ENCODE measurements at places on chromosomes 7 and 10.

- no peak for DNase-seq
Observed at GRCh38 chr7:56079450-56080185, 13.1 kb downstream of the PHKG1 start.

DNA sequence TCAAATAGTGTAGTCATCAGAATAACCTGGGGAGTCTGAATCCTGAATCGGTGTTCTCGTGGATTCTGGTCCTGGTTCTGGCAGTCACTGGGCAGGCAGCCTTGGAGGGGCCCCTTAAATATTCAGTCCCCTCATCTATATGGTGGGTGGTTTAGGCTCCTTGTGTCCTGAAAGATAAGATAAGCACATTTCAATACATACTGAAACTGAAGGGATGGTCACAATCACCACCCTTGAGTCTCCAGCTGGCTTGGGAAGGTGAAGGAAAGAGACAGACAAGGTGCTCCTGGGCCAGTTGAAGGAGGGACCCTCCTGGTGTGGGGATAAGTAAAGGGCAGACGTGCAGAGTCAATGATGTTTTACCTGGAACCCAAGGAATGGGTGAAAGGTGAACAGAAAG, 146.7 kb downstream of the CXCL12 start:
- DNase-seq: no peak

DNA sequence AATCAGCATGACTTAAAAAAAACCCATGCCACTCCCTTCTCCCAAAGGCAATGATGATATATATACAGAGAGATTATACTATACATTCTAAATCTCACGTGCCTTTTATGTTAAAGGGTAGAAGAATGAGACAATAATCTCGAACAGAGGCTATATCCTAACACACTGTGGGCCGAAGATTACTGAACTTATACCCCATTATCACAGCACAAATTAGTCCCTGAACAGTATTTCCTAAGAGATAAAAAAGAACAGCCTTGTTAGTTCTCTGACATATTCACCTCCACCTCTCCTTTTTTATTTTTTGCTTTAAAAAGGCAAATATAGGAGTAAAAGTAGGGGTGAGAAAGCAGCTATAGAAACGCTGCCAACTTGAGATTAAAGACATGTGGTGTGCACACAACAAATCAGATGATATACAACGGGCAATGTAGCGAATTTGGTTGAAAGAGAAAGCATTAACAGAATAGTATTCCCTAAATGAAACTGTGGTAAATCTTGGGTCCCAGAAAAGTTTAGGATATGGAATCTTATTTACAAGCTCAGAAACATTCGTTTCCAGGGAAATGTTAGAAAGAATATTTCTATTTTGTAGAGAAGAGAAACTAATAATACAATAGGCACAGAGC, 69.5 kb downstream of the JMJD1C start:
- no peak for DNase-seq

GRCh38 chr10:1548146-1548545, 189.2 kb downstream of the ADARB2 start:
- DNase-seq: no peak

DNA sequence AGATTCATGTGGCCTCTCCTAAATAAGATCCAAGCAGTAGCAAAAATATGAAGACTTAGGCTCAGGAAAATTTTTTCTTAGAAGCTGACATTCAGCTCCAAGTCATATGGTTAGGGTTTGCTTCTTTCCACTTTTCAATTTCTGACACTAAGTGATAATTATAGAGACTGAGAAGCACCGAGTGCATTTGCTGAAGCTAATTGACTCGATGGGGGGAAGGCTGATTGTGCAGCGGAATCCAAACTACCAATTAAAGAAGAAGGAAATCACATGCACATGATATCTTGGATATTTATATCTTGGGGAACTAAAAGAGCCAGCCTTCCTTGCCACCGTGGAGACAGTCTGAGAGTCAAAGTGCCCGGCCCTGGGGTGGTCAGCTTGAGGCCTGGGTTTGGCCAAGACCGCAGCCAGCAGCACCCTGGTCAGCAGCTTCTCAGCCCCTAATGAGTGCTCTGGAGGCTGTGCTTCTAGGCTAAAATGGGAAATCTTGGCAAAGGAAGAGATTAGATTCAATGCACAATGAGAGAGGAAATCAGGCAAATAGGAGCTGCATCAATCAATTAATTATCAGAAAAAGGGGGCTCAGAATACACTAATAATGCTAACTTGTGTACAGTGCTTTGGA, 589.3 kb downstream of the NRG3 start:
- no peak for DNase-seq

GRCh38 chr10:121159670-121160069, 308.5 kb downstream of the WDR11 start:
- no peak for DNase-seq

GRCh38 chr10:84353052-84353803, 24.8 kb downstream of the CCSER2 start:
- no peak for DNase-seq

DNA sequence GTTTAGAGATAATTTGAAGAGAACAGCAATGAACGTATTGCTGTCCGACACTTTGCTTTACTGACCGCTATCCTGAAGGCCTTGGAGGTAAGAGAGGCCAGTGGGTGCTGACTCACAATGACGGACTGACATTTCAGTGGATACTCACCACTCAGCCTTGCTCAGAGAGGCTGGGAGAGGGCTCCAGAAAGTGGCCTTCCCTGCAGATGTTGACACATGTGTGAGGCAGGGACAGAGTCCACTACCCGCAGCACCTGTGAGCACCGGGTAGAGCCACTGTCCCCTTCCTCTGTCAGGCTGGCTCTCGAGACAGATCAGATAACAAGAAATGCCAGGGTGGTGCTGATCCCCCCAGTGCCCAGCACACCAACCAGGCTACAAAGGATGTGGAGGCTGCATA, 75.0 kb downstream of the GPR26 start:
- DNase-seq: no peak

DNA sequence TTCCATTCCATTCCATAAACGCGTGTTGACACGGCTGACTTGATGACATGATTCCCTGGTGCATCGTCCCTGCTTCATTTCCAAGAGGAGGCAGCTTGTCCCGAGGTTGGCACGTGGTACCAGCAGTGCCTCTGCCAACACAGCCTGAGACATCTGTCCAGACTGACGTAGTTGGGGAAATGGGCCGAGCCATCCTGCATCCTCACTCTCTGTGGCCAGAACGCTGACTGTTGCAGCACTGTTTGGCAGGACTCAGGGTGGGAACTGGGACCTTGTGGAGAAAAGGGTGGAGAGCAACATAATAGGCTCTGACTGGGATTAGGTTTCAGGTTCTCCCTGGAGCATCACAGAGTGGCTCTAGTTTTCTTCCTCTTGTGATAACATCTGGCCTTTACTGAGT, 118.6 kb upstream of the BTBD16 start:
- no peak for DNase-seq

GRCh38 chr7:41058986-41059741, 643.7 kb downstream of the INHBA start:
- DNase-seq: no peak

GRCh38 chr7:111980725-111981124, 225.5 kb downstream of the DOCK4 start:
- no peak for DNase-seq

GRCh38 chr7:44433255-44434022, 57.0 kb downstream of the NUDCD3 start:
- no peak for DNase-seq

DNA sequence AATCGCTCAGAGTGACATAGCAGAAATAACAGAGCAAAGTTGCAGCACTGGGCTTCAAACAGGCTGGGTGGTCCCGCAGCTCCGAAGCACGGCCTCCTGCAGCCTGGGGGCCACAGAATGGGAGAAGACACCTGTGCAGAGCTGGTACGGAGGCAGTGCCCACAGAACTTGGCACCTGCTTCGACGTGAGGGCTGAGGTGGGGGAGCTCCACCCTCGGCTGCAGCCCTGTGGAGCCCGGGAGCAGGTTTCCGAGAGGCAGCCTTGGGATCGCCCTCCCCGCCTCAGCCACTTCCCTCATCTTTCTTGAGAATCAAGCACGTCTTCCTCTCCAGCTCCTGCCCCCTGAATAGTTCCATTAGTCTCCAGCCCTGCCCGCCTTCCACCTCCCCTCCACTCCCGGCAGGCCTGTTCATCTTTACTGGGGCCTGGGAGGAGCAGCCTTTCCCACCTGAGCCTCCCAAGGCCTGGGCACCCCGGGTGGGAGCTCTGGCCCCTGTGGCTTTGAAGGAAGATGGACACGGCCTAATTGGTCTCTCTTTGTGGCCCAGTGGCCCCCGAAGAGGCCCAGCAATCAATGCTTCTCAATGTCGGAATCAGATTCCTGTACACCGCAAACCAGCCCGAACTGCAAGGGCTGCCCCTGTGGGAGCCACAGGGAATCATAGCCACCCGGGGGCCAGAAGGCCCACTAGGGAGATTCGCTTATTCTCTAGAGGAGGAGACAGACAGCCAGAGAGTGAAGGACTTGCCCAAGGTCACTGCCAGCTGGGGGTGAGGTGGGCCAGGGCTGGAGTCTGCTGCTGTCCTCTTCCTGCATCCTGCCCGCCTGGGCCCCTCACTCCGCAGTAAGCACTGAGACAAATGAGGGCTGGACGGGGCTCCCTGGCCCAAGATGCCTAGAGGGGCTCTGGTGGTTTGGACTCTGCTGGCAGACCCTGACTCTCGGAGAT, 17.0 kb upstream of the PCBD1 start:
- DNase-seq: no peak

- DNase-seq: no peak
Observed at GRCh38 chr10:25425776-25426175, 251.0 kb downstream of the GPR158 start.

GRCh38 chr10:61463035-61463909, 10.1 kb upstream of the TMEM26 start:
- no peak for DNase-seq

DNA sequence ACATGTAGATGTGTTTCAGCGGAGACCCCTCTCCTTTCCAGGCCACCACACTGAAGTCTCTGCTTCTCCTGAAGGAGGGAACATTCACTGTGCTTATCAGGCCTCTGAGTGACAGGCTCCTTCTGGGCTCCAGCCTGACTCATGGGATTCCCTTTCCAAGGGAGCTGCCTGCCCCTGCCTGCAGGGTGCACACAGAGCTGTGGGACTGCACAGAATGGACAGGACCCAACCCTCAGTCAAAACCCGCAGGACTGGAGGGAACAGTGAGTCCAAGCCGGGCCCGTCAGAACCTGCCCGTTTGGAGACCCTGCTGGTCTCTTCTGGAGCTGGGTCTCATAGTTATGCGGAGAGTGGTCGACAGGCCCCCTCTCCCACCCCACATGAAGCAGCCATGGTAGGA, 32.6 kb downstream of the PLAC9 start:
- no peak for DNase-seq

DNA sequence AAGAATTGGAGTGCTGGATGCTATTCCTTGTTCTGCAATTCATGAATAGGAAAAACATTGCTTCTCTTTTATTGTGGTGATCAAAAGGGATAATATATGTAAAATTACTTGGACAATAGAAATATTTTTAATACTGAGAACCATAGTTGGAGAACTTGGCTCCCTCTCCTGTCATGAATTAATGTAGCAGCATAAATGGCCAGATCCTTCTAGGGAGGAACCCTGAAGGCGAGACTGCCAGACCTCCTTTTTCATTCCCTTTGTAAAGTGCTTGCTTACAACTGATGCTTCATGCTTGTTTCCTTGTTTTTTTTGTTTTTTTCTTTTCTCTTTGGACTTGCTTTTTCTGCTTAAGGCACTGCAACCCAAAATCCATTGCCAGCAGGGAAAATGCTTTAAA, 233.6 kb downstream of the SH2D4B start:
- DNase-seq: no peak

GRCh38 chr7:30896036-30896435, 15.6 kb upstream of the AQP1 start:
- DNase-seq: no peak

DNA sequence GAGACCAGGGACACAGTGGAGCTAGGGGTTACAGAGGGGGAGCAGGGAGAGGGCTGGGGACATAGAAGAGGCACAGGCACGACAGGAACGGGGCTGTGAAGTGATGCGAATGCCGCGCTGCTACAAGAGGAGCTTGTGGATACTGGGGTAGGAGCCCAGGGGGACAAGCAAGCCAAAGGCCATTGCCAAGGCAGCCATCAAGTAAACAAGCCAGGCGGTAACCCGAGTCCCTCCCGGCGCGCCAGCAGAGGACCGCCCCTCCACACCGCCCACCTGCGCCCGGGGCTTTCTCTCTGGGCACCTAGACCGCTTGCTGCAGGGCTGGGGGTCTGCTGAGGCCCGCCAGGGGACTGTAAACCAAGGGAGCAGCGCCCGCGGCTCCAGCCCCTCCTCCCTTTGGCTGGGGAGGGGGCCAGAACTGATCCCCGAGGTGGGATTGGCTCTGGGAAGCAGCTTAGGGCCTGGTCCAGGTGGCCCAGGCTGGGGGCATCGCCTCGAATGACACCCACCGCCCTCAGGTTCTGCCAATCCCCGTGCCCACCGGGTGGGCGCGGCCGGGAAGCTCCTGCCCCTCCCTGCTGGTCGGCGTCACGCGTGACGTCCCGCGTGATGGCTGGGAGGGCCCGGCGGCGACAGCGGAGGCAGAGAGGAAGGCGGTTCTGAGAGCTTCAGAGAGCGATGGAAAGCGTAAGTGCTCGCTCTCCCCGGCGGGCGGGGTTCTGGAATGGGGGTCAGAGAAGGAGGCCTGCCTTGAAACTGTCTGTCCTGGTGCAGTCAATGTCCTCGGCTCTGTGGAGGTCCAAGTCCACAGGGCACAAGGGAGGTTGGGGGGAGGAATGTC, 982 bp downstream of the SFXN3 start:
- no peak for DNase-seq

DNA sequence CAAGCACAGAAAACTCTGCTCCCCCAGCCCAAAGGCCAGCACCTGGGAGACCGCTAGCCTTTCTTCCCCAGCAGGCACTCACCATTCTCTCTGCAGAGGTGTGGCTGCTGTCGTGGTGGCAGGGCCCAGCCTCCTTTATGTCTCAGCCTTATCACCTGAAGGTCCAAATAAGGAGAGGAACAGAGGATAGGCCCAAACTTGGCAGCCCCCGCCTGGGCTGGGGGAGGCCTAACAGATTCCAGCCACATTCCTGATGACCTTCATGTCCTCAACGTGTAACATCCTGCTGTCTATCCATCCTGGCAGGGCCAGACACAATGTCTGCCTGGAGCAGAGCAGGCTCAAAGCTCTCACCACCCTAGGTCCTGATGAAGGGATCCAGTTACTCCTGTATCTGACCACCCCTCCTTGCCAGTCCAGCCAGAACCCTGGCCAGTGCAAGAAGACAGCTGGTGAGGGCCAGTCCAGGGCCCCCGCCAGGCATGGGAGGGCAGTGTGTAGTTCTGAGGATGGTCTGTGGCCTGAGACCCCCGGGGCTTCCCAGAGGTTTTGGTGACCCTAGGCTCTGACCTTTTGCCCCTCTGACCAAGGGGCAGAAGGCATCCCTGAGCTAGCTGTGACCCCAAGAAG, at the start of gene MYL7:
TSS of gene MYL7 (minus strand) at position 112 of the 630 bp plus-strand sequence. CDS start at position 85, 27 bp downstream.
- no peak for DNase-seq

DNA sequence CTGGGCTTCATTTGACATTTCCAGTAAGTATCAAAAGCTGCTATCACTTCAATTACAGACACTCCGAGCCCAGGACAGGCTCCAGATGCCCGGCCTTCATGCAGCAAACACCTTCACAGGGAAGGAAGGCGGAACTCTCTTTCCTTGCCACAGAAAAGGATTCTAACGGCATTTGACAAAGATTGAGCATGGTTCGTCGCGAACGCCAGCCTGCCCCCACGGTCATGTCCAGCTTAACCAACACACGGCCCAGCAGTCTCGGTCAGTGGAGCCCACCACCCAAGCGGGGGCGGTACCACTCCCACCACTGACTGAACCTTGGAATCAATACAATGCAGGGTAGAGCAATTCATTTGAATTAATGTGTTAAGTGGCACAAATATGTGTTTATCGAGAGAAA, 607.2 kb downstream of the DNAJB6 start:
- DNase-seq: no peak
